ENCODE measurements at places on chromosomes 12 and 14.
A peak's percentile ranks its signal among the peaks of the same experiment; 100 is the strongest.

- DNase-seq, result no peak
These were observed 14.4 kb upstream of the HIP1R start for GRCh38 chr12:122820838-122821271.

DNA sequence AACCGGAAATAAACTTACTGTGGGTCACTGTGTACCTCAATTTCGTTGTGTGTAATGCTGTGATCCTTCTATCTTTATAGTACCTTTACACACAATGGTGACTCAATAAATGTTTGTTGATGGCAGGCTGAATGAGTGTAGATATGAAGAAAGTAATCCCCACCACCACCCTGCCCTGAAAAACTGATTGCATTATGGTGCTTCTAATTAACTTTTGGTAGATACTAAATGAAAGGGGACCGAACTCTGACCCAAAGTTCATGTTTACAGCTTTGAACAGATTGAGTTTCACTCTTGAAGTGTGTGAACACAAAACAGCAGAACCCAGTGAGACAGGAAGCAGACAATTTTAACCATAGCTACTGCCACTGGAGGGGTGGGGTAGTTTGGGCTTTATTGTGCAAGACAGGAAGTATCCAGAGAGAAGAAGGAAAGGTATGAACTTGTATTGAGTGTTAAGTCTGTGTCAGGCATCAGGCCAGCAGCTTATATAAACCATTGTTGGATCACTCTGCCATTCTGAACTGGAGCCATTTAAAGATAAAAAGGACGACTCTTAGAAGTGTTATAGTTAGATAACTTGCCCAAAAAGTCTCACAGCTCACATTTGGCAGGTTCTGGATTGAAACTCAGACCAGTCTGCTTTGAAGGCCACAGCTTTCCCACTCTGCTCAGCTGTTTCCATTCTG lies 197.0 kb upstream of the AMIGO2 start:
- peak; percentile 33 for DNase-seq

DNA sequence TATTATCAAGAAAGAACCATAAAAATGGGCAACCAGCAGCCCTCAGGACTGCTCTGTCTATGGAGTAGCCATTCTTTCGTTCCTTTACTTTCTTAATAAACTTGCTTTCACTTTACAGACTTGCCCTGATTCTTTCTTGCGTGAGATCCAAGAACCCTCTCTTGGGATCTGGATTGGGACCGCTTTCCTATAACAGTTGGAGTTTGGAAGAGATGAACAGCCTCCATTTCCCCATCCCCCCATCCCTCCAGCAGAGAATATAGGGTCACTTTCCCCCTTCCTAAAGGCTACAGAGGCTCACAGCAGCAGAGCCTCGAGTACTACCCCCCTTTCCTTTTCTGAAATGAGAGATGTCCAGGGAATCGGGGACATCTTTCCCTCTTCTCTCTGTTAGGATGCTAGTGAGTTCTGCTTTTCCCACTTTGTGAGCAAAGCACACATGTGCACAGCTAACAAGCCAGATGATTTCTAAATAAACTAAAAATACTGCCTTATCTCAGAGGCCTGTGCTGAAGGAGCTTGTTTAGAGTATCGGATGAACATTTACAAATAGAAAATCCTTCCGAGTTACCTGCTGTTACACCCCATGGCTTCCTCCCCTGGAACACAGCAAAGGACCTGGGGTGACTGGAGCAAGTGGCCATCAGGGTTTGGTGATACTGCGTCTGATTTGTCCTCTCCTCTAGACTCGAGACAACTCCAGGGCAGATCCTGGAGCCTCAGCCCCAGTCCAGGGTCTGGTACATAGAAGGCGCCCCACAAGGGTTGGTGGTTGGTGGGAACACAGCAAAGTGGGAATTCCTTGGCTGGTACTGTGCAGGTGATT lies 144.2 kb downstream of the SLC38A6 start:
- no peak for DNase-seq

DNA sequence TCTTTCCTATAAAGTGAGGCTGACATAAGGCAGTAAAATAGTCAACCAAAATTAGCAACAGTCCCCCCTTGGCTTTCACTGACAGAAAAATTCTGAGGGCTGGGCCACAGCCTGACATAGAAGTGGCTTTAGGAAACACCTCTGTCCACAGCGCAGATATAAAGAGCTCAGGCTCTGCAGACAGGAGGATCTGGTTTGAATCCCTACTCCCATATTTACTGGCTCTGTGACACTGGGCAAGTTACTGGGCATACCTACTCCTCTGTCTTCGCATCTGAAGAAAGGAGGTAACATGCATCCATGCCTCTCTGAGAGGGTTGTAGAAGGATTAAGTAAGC lies 95.3 kb downstream of the STXBP6 start:
- DNase-seq, result no peak

DNA sequence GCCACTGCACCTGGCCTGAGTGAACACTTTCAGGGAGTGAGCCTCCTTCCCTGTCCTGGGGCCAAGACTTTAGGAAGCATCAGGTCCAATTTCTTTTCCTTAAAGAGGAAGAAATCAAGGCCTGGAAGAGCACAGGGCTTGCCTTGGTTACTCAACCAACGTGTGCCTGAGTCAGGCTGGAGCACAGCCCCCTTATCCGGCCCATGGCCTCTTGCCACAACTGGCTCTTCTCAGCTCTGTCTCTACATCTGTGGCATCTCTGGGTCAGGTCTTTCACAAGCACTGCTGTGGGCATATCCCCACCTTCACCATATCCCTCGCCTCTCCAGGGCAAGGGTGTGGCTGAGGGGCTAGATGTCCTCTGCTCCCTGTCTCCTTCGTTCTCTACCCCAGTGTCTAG lies 6.8 kb downstream of the MYH6 start:
- DNase-seq, result no peak

GRCh38 chr12:86104087-86104486 lies 152.1 kb downstream of the MGAT4C start:
- no peak for DNase-seq

- DNase-seq, result no peak
These were observed 224.3 kb downstream of the ITPR2 start for GRCh38 chr12:26608706-26609105.

- DNase-seq, result peak; percentile 59
These were observed 59.4 kb downstream of the ZNF664 start for GRCh38 chr12:124032265-124032886.

GRCh38 chr14:95137804-95138167 lies 19.5 kb downstream of the DICER1 start:
- no peak for DNase-seq

GRCh38 chr14:63677891-63678379 lies 36.3 kb upstream of the WDR89 start:
- no peak for DNase-seq

DNA sequence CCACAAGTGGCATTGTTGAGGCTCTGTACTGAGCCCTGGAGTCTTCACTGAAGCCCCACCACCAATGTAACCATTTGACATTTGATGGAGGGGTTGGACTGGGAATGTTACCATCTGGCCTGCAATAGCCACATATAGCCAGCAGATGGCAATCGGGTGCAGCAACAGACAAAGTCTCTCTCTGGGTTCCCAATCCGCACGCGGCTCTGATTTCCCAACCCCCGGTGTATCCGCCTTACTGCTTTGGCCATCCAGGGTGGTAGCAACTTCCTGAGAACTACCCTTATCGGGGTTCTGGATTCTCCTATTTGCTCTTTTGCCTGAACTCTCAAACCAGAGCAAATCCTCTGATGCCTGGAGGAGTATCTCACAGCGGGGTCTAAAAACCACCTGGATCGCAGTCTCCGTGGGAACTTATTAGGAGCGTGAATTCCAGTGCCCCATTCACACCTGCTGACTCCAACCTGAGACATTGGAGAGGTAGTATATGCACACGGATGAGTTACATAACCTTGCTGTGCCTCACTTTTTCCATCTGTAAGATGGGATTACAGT lies 14.2 kb downstream of the VRTN start:
- peak; percentile 65 for DNase-seq

DNA sequence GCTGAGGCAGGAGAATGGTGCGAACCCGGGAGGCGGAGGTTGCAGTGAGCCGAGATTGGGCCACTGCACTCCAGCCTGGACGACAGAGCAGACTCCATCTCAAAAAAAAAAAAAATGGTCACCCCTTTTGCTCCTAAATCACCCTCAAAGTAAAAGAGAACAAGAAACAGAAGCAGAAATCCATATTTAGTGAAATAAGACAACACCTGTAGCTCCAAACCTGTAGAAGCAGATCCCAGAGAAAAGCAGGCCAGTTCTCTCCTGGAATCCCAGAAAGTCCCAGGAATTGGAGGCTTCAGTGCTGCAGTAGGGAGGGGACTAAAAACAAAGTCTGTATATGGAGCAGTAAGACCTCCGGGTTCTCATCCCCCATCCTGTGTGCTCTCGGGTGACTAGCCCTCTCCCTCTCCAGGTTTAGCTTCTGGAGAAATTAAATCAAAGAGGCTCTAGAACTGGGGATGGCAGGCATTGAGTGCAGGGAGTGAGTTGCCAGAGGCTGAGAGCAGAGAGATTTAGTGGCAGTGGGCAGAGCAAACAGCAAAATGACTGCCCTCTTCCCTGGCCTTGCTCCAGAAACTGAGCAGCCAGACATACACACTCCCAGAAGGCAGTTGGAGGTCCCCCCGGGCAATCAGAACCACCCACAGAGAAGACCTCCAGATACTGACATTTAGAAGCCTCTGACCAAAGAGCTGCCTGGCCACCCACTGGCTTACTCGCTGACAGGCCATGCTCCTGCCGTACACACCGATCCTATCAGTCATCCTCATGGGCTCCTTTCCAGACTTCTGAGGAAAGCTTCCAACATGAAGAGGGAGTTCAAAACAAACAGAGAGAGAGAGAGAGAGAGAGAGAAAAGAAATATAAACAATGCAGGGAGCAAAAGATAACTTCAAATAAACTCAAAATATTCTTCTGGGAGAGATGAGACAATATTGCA lies 6.3 kb upstream of the MLXIP start:
- DNase-seq, result peak; percentile 84

- no peak for DNase-seq
These were observed 235.2 kb downstream of the PCNX1 start for GRCh38 chr14:71142375-71143038.

DNA sequence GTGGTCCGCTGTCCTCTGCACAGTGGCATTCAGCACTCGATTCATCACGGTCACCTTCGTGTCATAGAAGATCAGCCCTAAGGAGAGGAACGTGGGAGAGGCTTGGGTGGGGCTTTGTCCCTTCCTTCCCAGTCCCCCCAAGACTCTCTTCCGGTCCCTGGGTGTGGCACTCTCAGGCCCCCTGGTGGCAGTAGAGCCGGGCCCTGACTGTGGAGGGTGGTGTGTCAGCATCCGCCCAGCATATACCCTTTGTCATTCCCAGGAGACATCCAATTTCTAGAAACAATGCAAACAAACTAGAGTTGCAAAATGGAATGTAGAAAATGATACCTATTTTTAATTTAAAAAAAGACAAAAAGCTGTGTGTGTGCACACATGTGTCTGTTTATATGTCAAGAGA lies 45.0 kb downstream of the TRAFD1 start:
- peak; percentile 28 for DNase-seq

GRCh38 chr12:98418357-98419075 lies 96.9 kb upstream of the TMPO start:
- DNase-seq, result peak; percentile 99

DNA sequence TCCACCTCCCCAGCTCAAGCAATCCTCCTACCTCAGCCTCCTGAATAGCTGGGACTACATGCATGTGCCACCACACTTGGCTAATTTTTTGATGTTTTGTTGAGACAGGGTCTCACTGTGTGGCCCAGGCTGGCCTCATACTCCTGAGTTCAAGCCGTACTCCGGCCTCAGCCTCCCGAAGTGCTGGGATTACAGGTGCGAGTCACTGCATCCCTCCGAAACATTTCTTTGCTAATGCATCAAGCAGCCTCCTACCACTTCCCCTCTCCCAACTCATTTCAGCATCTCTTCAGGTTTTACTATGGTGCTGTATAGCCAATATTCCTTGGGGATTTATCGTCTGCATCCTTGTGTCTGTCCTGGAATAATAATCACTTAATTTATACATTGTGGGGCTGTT lies 2.3 kb upstream of the SLC22A17 start:
- DNase-seq, result no peak
